A549 treated with DMSO at 1 μM for 4 hours (cell line): ENCODE measurements at places on chromosomes 3 and 15. TPM values are rescaled to one million over a fixed set of nuclear protein-coding genes. Genes with fewer than 3 reads are reported as not detected.

Gene HES1
- total RNA-seq: 12.0 to 14.9 TPM (median 14.1 TPM) in 5 replicates

Gene VGLL3
- 6.1 to 12.1 TPM (median 9.2 TPM) in 5 replicates for total RNA-seq

Gene TEX55
- total RNA-seq: not detected in 5 replicates

Gene TMEM207
- not detected in 5 replicates for total RNA-seq
